Stimulated activated CD4-positive, alpha-beta T cell treated with anti-CD3 and anti-CD28 coated beads, Interleukin-1b, Interleukin-23, amount 100 ng/mL, for 4 hours (primary cell): ENCODE measurements at places on chromosomes 6 and 20.

- no peak for DNase-seq
Measured at GRCh38 chr6:20691185-20691584, 156.9 kb downstream of the CDKAL1 start.

- no peak for DNase-seq
Measured at GRCh38 chr6:47788498-47788884, 6.7 kb downstream of the OPN5 start.

GRCh38 chr6:12010635-12011275 is 1.4 kb upstream of the HIVEP1 start:
- no peak for DNase-seq

DNA sequence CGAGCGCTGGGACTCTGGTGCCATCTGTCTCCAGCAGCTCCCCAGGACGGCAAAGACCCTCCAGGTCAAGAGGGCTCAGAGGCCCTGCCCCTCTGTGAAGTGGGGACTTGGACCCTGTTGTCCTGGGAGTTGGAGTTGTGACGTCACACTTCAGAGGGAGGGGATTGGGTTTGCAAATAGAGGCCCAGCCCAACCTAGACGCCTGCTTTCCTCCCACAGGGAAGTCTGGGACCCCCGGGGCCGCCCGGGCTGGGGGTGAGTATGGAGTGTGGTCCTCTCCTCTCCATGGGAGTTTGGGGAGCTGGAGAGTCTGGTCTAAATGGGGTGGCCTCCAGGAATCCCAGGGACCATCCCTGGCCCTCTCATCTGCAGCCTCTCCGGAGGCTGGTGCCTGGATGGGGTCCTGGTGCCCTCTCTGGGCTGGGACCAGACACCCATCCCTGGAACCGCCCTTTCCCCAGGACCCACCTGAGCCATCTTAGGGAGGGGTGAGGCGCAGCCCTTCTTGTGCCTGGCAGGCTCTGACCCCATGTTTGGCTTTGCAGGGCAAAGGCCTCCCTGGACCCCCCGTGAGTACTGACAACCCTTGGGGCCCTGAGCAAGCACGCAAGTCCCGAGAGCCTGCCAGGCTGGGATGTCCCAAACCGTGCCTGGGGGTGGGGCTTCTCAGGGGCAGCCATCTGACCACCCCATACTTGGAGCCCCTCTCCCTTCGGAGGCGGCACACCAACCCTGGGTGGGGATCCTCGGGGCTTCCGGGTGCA is 4.3 kb downstream of the COL9A3 start:
- DNase-seq: no peak

GRCh38 chr6:52649536-52650160 is 21.3 kb upstream of the TMEM14A start:
- DNase-seq: no peak

- DNase-seq: no peak
Measured at GRCh38 chr6:143205991-143206390, 145.3 kb downstream of the AIG1 start.

- DNase-seq: no peak
Measured at GRCh38 chr6:63349401-63349800, 29.6 kb upstream of the LGSN start.

- no peak for DNase-seq
Measured at GRCh38 chr6:138026342-138026741, 80.9 kb downstream of the PERP start.

GRCh38 chr20:36499723-36500501 is 41.4 kb upstream of the MYL9 start:
- DNase-seq: no peak

DNA sequence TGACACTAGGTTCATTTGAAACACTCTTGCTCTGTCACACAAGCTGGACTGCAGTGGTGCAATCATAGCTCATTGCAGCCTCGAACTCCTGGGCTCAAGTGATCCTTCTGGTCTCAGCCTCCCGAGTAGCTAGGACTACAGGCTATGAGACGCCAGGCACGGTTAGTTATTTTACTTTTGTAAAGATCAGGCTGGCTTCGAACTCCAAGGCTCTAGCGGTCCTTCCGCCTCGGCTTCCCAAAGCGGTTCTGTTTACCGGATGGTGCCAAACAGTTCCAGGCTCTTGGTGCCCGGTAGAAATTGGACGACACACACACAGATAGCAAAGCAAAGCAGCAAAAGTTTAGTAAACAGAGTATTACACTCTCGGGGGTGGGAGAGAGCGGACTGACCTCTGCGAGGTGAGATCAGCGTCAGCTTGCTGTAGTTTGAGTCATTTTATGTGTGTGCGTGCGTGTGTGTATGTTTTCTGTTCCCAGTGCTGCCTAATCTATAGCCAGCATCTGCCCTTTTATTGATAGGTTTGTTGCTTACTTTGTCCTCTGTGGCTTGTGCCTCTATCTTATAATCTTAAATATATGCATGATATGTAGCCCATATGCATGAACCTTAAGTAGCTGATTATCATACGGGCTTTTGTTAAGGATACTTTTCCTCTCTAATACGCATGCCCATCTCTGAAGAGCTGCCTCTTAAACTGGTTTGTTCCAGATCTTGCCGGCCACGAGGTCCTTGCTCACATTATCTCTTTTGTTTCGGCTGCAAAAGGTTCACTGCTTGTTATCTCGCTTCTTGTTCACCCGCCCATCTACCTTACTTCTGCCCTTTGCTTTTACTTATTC is 75.2 kb downstream of the OR2B2 start:
- DNase-seq: no peak

- DNase-seq: no peak
Measured at GRCh38 chr6:18090349-18090786, 32.1 kb downstream of the NHLRC1 start.

GRCh38 chr6:170142559-170142958 is 148.3 kb downstream of the DLL1 start:
- DNase-seq: no peak

DNA sequence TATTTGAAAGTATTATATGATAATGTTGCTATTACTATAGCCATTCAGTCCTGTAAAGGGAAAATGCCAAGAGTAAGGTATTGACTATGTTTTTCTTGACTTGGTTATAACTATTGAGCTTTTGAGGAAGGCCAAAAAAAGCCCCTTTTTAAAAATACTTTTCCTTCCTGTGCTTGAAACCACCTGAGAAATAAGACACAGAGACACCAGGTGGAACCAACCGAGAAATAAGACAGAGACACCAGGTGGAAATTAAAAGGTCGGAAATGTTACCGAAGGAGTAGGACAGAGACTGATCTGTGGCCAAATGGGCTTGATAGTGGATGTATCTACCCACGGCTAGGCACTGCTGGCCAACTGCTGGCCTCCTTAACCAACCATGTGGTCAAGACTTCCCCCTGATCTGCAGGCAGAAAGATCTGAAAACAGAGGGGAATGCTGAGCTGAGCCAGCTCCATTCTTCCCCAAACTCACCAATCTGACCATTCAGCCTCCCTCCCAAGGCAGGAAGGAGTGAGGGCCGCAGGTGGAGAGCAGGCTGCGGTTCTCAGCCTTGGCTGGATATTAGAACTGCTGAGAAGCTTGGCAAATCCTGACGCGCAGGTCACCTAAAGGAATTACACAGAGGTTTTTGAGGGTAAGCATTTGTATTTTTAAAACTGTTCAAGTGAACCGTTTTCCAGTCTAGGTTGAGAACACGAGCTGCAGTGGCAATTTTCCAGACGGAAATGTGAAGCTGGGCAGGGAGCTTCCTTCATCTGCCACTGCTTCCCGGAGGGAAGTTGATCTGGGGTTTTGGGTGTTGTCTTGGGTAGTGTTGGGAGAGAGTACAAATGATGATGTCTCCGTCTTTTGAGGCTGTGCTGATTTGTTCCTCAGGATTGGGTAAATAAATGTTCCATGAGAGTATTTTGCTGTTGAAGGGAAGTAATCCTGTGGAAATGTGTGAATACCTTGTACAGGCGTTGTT is 121.7 kb upstream of the EXOC2 start:
- DNase-seq: no peak

- no peak for DNase-seq
Measured at GRCh38 chr6:73579851-73580246, 59.0 kb upstream of the EEF1A1 start.

DNA sequence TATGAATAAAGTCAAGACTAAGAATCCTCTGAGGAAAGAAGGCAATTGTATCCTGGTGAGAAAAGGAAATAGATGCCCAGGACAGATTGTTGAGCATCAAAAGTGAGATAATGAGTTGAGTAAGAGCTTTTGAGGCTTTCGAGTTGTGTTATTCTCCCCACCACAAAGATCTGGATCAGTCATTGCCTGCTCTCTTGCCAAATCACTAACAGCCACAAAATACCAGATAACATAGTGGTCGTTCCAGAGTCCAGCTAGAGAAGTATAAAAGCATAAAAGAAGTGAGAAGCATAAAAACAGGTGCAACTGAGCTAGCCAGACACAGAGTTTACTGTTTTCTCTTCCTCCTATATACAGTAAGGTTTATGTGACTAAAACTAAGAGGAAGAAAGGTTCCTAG is 4.9 kb downstream of the SPINT4 start:
- no peak for DNase-seq

DNA sequence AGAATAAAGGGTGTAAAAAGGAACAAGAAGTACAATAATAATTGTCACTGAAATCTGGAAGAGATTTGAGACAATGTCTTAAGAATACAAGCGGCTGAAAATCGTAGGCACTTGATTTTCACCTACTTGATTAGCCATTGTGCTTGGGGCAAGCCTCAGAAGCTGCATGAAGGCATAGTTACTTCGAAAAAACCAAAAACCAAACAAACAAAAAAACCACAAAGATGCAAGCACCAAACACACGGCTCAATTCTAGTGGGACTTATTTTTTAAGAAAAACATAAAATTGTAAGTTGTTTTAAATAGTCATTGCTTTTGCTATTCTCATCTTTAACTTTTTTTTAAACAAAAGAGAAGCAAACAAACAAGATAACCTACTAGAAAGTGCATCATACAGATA is 235.6 kb downstream of the OGFRL1 start:
- DNase-seq: no peak

DNA sequence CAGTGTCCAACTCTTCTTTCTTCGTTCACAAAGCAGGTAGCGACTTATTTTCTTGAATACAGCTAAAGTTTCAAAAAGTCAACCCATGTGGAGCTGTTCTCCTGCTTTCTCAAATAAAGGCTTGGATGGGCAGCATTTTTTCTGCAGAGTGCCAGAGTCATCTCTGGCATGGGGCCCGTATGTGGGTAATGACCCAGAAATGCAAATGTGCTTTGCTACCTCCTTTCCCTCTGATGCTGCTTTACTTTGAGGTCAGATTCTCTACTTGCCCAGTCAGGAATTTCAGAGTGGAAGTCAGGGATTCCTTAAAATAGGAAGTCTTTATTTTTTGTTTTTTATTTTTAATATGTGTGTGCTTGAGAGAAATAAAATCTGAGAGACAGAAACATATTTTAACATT is 4.9 kb downstream of the NKAIN2 start:
- DNase-seq: no peak

DNA sequence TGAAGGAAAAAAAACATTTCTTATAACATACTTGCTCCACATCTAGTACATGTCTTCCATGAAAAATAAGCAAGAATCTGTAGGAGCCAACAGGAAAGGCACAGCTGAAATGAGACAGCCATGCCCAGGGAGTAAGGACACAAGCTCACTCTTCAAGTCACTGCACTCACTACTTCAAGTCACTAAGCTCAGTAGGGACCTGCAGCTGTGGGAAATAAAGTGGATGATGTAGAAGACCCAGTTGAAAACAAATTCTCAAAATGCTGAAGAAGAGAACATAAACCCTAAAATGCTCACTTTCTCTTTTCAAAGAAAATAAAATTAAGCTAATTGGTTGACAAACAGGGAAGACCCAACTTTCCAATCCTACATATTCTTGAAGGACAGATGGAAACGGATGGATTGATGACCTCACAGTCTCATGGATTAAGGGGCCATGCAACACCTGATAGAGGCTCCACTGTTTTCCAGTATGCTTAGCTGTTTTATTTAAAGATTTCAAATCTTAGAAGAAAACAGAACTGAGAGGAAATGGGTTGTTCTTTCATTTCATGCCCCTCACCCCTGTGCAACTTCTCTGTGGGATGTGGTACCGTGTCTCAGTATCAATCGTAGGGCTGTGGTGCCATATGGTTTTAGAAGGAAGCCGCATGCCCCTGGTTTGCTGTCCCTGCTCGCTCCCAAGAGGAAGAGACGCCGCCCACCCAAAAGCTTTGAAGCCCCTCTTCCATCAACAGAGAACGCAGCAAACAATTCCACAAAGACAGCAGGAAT is 133.3 kb downstream of the WDR27 start:
- no peak for DNase-seq

- no peak for DNase-seq
Measured at GRCh38 chr6:40160826-40161225, 226.6 kb upstream of the MOCS1 start.

DNA sequence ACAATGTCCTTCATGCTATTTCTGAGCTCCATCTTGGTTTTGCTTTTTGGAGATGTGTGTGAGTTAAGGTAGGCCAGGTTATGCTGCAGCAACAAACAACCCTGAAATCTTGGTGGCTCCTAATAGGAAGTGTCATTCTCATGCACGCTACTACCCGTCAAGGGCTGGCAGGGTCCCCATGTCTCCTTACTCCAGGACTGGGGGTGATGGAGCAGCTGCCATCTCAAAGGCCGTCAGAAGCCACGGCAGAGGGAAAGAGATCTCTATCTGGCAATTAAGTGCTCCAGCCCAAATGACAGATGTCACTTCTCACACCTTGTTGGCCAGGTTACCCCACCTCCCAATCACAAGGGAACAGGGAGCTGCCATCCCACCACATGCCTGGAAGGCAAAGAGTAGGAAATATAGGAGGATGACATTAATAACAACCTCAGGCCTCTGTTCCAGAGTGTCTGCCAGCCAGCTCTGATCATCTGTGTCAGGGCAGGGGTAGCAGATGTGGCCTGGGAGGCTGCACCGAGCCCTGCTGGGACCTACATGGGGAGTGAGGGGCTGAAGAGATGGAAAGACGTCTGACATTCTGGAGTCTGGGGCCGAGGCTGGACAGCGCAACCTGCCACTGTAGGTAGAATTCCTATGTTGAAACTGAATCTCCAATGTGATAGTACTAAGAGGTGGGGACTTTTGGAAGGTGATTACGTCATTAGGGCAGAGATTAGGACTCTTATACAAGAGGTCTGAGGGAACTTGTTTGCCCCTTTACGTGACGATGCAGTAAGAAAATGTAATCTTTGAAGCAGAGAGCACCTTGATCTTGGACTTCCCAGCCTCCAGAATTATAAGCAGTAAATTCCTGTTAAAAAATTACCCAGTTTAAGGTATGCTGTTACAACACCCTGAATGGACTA is 4.8 kb upstream of the SDCBP2 start:
- no peak for DNase-seq

- DNase-seq: no peak
Measured at GRCh38 chr6:33967966-33968724, 164.3 kb upstream of the MLN start.
